ENCODE measurements at places on chromosomes 3 and 15.

GRCh38 chr3:176906046-176906905 is 291.0 kb downstream of the TBL1XR1 start:
- DNase-seq = no peak

DNA sequence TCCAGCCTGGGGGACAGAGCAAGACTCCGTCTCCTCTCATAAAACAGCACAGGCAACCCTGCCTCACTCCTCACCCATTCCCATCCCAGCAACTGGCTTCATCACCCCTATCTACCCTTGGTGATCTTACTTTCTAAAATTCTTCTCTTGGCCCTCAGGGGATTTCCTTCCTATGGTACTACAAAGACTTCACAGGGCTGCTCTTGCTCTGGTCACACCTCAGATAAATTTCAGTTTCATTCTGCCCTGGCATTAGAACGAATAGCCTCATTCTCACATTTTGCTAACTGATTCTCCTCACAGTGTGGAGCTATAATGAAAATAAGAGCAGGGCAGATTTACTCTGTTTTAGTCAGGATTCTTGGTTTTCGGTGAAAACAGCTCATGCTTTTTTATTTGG is 22.1 kb upstream of the CRBN start:
- DNase-seq = no peak

DNA sequence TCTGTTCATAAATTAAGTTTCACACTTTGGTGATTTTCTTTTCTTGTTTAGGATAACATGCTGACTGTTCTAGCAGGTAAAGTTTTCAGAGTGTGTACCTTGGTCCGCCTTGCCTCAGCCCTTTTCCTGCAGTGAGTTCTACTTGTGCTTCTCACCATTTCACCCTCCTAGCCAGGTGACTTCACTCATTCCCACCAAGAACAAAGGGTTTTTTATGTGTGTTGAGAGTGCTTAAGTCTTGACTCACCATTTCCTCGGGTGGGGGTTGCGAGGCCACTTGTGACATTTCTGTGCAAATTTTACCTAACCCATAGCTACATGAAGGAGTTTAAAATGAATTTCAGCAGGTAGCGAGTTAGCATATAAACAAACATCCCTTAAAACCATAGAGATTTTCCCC is 81.4 kb downstream of the C3orf38 start:
- no peak for DNase-seq

GRCh38 chr3:138297059-138297607 is 32.5 kb downstream of the NME9 start:
- no peak for DNase-seq

- DNase-seq = no peak
Observed at GRCh38 chr3:126351086-126351770, 6.0 kb downstream of the KLF15 start.

- no peak for DNase-seq
Observed at GRCh38 chr3:165206454-165207266, 10.5 kb upstream of the SLITRK3 start.

DNA sequence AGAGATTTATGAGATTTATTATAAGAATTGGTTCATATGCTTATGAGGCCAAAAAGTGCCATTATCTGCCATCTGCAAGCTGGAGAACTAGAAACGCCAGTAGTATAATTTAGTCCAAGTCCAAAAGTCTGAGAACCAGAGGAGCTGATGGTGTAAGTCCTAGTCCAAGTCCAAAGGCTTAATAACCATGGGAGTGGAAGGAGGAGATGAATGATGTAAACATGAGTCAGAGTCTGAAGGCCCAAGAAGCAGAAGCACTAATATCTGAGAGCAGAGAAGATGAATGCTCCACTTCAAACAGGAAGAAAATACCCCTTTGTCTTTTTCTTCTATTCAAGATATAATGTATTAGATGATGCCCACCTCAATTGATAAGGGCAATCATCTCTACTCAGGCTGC is 185.7 kb downstream of the CGGBP1 start:
- no peak for DNase-seq

GRCh38 chr3:165532851-165533250 is 304.4 kb downstream of the BCHE start:
- DNase-seq = no peak

DNA sequence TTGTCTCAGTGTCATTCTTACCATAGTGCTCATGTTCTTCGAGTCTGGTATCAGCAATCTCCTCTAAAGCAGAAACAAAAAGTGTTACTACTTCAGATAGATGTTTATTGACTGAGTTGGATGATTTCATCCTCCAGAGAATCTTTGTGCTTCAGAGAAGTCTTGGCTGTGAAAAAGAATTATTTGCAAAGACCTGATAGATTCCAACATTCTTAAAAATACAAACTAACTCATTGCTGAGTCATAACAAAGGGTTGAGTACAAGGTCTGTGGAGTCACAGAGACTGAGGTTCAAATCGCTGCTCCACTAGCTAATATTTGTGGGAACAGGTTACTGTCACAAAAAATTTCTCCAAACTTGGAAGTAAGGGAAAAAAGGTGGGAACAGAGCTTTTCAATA is 9.0 kb upstream of the STRIT1 start:
- DNase-seq = no peak

GRCh38 chr3:42254566-42254965 is 11.4 kb downstream of the CCK start:
- no peak for DNase-seq

GRCh38 chr15:81921163-81921562 is 124.7 kb downstream of the MEX3B start:
- no peak for DNase-seq

DNA sequence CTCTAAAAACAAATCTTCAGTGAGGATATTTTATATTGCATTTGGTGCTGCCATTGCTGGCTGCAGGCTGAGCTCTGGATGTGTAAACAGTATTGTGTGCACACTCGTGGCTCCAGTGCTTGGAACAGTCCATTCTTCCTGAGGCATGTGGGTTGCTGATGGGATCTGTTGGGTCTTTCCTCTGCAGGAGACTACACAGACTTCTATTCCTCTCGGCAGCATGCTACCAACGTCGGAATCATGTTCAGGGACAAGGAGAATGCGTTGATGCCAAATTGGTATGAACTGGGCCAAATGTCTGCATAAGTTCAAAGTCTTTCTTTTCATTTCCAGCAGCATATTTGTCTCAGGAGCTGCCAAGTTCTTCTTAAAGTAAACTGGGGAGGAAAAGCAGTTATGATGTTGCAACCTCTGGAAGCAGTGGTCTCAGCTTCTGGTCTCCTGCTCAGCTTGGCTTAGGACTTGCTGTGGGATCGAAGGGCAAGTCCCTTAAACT is 9.3 kb downstream of the FAH start:
- no peak for DNase-seq

DNA sequence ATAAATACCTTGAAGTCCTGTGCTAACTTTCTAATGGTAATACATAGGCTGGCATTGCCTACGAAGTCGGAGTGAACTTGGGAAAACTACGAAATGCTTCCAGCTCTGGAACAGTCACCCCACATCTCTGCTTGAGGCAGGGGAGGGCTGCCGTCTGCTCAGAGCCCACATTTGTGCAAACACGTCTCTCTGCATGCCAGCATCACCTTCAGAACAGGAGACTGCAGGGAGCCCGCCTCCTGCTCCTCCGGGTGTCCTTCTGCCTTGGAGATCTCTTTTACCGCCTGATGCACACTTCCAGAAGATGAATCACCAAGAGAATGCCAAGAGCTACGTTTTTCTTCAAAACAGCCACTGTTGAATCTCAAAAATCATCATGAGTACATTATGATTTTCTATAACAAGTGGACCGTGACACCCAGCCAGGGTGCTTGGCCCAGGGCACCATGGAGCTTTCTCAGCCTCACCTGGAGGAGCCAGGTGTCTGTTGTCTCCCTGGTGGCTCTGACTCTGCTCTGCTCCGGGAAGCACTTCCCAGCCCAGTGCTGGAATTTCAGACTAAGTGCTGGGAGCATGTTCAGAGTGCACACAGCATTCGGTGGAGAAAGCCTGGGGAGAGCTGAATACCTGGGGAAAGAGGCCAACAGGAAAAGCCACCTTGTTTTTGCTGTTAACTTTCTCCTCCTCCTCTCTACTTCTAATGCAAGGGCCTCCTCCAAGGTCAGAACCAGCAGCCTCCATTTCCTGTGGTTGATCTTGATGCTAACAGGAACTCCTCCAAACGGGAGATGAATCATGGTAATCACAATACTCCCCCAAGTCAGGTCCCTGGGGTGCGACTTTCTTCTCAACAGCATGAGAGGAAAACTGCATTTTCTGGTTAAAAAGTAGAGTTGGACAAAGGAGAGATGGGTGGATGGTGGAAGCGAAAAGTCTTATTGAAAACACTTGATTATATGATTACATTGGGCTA is 467.7 kb downstream of the GABRG3 start:
- no peak for DNase-seq

GRCh38 chr3:173711619-173712018 is 314.1 kb downstream of the NLGN1 start:
- no peak for DNase-seq

DNA sequence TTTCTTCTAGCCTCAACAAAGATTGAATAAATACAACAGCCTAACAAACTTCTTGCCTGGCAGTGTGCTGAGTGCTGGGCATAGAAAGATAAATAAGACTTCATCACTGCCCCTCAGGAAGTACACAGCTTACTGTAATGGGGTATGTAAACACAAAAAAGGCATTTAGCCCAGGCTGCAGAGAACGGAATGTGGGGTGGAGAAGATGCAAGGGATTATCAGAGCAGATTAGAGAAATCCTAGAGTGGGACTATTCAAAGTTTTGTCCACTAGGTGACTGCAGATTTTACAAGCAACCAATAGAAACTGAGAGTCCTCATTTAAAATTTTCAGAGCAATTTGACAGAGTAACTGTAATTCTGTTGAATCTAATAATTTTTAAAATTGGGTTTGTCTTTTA is 35.4 kb upstream of the TSC22D2 start:
- DNase-seq = no peak

DNA sequence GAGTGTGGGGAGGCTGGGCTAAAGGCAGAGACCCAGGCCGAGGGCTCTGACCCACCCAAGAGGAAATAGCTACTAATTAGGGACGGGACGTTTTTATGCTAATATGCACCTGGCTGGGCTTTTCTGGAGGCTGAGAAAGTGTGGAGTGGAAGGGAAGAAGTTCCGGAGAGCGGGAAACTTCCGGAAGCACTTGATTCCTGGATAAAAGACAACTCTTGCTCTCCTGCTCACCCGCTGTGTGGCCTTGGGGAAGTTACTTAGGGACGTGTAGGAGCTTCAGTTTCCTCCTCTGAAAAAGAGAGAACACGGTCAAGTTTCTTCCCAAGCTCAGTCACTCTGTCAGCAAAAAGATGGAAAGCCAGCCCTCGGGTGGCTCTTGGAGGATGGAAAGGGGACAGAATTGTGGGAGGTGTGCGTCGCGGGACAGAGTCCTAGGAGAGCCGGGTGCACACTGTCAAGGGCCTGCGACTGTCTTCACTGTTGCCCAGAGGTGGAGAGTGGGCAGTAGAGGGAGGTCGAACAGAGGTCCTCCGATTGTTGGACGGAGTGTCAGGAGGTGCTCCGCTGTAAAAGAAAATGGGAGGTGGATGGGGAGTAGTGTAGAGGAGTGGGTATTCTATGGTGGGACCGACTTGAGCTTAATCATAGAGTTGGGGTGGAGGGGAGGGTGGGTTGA is 43.2 kb downstream of the EPHB3 start:
- DNase-seq = no peak

- no peak for DNase-seq
Observed at GRCh38 chr3:3800080-3800455, 837 bp downstream of the LRRN1 start.

- DNase-seq = no peak
Observed at GRCh38 chr3:66557170-66557569, 56.3 kb upstream of the LRIG1 start.

DNA sequence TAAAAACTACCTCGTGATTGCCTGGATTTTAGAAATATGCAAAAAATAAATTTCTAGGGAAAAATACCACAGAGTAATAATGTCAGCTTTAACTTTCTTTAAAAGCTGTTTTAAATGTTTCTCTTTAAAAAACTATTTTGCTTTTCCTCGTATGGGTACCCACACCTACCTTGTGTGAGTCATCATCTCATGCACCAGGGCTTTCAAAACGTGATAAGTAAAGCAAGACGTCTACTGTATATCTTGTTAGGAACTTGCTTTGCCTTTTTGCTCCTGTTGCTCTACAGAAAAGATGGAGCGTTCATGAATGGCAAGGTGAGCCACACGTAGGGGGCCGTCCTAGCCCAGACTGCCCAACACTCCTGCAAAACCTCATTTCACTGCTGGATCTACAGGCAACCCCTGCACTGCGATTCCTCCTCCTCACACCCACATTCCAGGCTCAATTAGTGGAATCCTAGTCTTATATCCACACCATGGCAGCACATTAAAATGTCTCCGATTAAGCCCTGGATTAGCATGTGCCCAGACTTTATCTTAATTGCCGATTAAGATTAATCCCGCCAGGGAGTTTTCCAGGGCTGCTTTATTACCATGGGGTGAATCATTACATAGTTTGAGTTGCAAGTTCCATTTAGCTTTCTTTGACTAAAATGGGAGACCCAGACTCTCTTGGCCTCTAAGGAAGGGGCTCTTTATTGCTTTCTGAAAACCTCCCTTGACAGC is 293.6 kb upstream of the ICE2 start:
- DNase-seq = no peak

All from stimulated activated CD8-positive, alpha-beta memory T cell treated with anti-CD3 and anti-CD28 coated beads, Interleukin-2, amount 100 ng/mL, for 1 hour (primary cell).